ENCODE measurements at places on chromosomes 3 and 15. TPM values are rescaled to one million over a fixed set of nuclear protein-coding genes. Genes with fewer than 3 reads are reported as not detected.

- peaks cover 11% of the 10 kb centered on the region for H3K36me3 ChIP-seq
- H3K27me3 ChIP-seq, result no peaks in the 10 kb centered on the region
- no peak overlapping the region for H3K27ac ChIP-seq
- H3K4me3 ChIP-seq, result no peak overlapping the region
- H3K4me1 ChIP-seq, result peaks cover 32% of the 10 kb centered on the region
These were observed 96.6 kb downstream of the LRIG1 start for GRCh38 chr3:66404197-66404596.

DNA sequence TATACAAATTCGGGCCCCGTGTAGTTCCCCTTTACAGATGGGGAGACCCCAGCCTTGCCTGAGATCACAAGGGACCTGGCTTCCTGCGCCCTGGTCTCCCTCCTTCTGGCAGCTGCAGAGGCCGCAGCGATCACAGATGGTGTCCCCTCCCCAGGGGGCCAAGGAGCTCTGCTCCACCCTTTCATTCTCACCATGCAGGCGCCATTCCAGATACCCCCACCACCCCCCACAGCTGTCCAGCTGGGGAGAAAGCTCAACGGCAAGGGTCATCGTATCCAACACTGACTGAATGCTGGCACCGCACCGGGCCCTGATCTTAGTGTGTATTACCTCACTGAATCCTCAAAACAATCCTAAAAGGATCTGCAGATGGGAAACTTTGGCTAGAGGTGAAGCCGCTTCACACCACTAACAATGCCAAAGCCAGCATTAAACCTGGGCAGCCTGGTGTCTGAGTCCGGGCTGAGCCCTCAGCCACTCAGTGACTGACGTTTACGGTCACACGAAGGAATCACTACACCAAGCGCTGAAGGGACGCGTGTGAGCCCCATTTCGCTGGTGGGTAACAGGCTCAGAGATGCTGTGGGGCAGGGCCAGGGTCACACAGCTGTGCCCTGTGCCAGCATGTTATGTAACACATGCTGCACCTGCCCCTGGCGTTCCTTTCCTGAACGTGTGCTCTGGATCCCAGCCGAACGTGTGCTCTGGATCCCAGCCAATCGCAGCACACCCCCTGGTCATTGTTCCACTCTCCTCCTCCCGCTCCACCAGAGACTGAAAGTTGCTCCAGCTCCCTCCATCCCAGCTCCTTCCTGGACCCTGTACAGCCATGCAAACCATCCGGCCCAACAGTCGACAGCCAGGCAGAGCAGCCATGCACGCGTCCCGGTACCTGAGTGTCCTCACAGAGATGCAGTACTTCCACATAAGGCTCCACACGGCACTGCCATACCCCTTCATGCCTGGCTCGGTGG, 51.8 kb downstream of the IQSEC1 start:
- no peak overlapping the region for H3K27ac ChIP-seq
- H3K4me1 ChIP-seq, result peaks cover 19% of the 10 kb centered on the region
- no peak for DNase-seq

DNA sequence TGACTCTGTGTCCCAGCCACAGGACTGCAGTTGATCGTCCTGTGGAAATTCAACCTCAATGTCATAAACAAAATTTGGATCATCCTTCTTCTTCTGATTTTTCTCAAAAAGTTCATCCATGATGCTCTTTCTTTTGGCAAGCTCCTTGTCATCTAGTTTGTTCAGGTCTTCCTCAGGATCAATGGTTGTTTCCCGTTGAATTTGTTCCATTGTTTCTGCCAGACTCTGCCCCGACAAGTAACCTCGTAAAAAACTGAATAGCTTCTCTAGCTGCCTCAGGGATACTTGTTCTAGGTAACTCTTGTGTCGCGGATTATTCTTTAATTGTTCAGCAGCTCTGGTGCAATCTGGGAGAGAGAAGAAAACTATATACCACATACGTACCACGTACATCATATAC, 4.5 kb downstream of the CEP19 start:
- no peaks in the 10 kb centered on the region for H3K27me3 ChIP-seq
- no peak for DNase-seq
- no peak overlapping the region for H3K4me3 ChIP-seq
- no peaks in the 10 kb centered on the region for H3K36me3 ChIP-seq
- no peak overlapping the region for H3K27ac ChIP-seq

- H3K4me3 ChIP-seq, result no peak overlapping the region
- no peaks in the 10 kb centered on the region for H3K4me1 ChIP-seq
- no peaks in the 10 kb centered on the region for H3K36me3 ChIP-seq
- H3K27me3 ChIP-seq, result no peaks in the 10 kb centered on the region
- no peak for DNase-seq
These were observed 48.0 kb upstream of the KLF13 start for GRCh38 chr15:31278544-31279220.

- no peak overlapping the region for H3K4me3 ChIP-seq
- no peak overlapping the region for H3K27ac ChIP-seq
- peaks cover 31% of the 10 kb centered on the region for H3K36me3 ChIP-seq
- H3K4me1 ChIP-seq, result peaks cover 6% of the 10 kb centered on the region
These were observed 11.2 kb downstream of the SEC13 start for GRCh38 chr3:10309736-10310135.

- H3K36me3 ChIP-seq, result no peaks in the 10 kb centered on the region
- H3K4me1 ChIP-seq, result no peaks in the 10 kb centered on the region
- no peak overlapping the region for H3K4me3 ChIP-seq
- H3K27ac ChIP-seq, result no peak overlapping the region
- no peaks in the 10 kb centered on the region for H3K27me3 ChIP-seq
These were observed 37.9 kb downstream of the RETNLB start for GRCh38 chr3:108719178-108719806.

- peaks cover 2% of the 10 kb centered on the region for H3K27me3 ChIP-seq
- no peak overlapping the region for H3K4me3 ChIP-seq
- no peak overlapping the region for H3K27ac ChIP-seq
- DNase-seq, result no peak
These were observed 39.3 kb downstream of the GRK7 start for GRCh38 chr3:141802316-141803077.

The GOLGA8O gene
- total RNA-seq, result 0.99 TPM

The ISL2 gene
- 0.26 TPM for total RNA-seq

GRCh38 chr15:94844198-94844537, 612.8 kb downstream of the MCTP2 start:
- no peak overlapping the region for H3K27ac ChIP-seq
- no peaks in the 10 kb centered on the region for H3K27me3 ChIP-seq
- no peak for DNase-seq
- no peak overlapping the region for H3K4me3 ChIP-seq

GRCh38 chr15:89338036-89338435, 3.4 kb upstream of the POLG start:
- no peak for DNase-seq
- peaks cover 2% of the 10 kb centered on the region for H3K4me1 ChIP-seq
- no peak overlapping the region for H3K4me3 ChIP-seq
- no peak overlapping the region for H3K27ac ChIP-seq
- H3K27me3 ChIP-seq, result peaks cover 6% of the 10 kb centered on the region

GRCh38 chr15:63473749-63473998, 30.7 kb upstream of the USP3 start:
- peaks cover 27% of the 10 kb centered on the region for H3K4me1 ChIP-seq
- H3K36me3 ChIP-seq, result no peaks in the 10 kb centered on the region
- H3K4me3 ChIP-seq, result no peak overlapping the region
- no peak for DNase-seq

Measured in fibroblast of lung (primary cell).